ENCODE measurements at places on chromosomes 7 and 10.

DNA sequence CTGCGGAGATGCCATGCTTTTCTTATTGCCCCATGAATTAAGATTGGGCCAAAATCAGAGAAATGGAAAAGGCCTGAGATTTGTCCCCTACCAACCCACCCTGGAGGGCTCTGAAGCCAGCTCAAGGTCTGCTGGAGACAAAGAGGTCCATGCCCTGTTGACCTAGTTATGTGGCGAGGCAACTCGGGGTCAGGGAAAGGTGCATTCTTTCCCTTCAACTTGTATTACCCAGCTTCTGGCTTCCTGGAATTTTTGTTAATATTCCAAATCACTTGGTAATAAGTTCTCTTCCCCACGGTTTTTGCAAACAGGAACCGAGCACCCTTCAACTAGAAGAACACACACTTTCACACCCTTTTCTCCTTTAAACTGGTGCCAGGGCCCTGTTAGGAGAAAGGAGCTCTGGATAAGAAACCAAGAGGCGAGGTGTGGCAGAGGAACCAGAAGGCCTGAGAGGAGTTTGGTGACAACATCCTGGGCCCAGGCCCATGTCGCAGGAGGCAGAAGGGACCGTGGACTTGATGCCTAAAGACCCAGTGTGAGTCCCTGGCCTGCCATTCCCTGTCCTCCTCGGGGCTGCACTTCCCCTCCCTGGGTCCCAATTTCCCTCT is 12.5 kb upstream of the SFRP5 start:
- DNase-seq: no peak

- DNase-seq: no peak
Measured at GRCh38 chr7:148588670-148589131, 1.9 kb upstream of the C7orf33 start.

GRCh38 chr10:61397175-61397986 is 55.8 kb downstream of the TMEM26 start:
- DNase-seq: no peak

DNA sequence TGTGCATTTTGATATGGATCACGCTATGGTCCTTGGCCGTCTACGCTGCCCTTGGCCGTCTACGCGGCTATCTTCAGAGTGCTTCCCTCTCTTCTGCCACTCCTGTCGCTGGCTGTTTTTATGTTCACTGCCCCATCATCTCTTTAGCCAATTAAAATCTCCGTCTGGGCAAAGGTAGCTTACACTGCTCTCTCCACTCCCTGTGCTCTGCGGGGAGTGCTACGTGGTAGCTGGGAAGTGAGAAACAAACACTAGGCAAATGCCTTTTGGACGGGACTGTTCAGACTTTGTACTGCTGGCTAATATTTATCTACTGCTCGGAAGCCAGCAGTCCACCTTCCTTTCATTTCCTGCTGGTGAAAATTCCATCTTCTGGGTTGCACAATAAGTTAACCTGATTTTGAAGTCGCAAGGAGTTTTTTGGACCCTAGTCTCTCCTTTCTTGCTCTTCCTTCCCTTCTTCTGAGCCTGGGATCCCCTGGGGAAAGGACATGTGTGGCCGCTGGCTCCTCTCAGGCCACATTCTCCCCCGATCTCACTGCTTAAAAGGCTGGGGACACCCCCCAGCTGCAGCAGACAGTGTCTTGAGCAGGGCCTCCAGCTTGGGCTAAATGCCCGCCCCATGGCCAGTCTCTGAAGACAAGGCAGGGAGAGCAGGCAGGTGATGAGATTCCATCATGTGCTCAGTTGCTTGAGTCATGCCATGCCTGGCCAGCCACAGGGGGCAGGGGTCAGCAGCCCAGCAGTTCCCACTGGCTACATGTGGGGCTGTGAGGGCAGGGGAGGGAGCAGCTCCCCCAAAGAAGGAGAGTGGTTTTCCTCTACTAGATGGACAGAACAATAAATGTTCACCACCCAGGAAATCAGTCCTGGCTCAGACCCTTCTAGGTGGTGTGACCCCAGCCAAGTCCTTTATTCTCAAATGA is 25.5 kb upstream of the RBM33 start:
- no peak for DNase-seq

- DNase-seq: no peak
Measured at GRCh38 chr10:49152663-49153062, 18.8 kb upstream of the FAM170B start.

DNA sequence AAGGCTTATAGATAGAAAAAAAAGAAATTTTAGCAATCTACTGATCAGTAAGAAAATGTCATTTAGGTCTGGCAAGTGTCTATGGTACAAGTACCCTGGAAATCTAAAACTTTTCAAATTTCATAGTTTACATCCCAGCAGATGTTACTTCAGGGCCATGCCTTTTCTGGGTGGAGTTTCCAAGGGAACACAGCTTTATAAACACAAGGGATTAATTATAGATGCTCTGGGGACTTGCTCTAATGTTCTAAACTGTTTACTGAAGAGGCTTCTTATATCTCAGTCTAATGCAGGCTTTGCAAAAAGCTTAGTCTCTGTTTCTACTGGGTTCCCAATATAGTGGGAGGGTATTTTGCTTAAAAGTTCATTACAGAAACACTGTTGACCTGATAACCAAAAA is 3.1 kb downstream of the CD36 start:
- no peak for DNase-seq

Measured in stimulated activated CD8-positive, alpha-beta memory T cell treated with anti-CD3 and anti-CD28 coated beads, Interleukin-4, amount 100 ng/mL, for 48 hours (primary cell).